Hematopoietic multipotent progenitor cell treated with erythropoietin and hydrocortisone succinate and interleukin-3 and kit ligand, for 17 days (in vitro differentiated cells): ENCODE measurements at places on chromosomes 11 and 22.

GRCh38 chr22:31400023-31400397 is 606 bp downstream of the DRG1 start:
- no peak for DNase-seq

GRCh38 chr22:48855593-48856307 is 971.9 kb downstream of the BRD1 start:
- DNase-seq, result no peak

DNA sequence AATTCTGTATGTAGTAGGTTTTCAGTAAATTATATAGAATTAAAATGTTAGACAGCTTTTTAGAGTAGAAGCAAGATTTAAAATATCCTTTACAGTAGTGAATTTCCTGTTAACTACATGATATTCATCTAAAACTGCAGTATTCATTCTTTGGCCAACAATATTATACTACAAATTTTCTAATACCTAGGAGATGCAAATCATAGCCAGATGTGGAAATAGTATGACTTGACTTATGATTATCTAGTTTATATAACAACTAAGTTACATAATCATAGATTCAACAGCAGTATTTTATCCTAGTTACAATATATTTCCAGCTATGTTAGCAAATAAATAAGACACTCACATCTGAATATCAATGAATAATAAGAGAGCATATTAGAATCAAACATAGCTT is 163.2 kb downstream of the MSANTD4 start:
- no peak for DNase-seq

DNA sequence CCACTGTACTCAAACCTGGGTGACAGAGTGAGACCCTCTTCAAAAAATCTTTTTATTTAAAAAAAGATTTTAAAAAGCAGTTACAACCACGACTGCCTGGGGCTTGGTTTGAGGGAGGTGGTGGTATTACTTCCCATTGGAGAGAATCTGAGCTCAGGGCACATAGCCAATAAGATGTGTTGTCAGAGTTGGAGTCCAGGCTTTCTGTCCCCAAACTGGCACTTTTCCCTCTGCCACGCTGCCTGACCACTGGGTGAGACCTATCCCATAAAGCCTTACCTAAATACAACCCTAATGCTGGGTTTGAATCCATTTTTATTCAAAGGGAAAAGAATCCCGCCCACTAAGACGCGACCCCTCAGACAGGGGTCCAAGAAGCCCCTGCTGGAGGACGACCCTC is 11.5 kb downstream of the CHADL start:
- no peak for DNase-seq
